ENCODE measurements at places on chromosomes 2 and 18.

GRCh38 chr18:27449104-27449503 lies 264.0 kb upstream of the CHST9 start:
- no peak for DNase-seq

DNA sequence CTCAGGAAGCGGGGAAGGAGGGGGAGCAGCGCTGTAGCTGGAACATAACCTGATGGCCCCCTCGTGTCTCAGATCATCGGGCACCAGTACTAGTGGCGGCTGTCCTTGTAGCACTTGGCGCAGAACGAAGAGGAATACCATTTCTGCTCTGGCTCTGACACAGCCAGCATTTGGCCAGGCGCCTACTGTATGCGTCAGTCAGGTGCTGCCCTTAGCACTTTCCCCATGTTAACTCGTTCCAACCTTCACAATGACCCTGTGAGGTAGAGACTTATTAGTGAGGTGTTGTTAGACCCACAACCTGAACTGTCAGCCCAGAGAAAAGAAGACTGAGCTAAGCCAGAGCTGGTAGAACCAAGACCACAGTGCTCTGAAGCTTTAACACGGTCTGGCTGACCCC lies 47.7 kb upstream of the EML6 start:
- no peak for DNase-seq

- DNase-seq: no peak
Measured at GRCh38 chr2:106028192-106028591, 165.9 kb downstream of the UXS1 start.

DNA sequence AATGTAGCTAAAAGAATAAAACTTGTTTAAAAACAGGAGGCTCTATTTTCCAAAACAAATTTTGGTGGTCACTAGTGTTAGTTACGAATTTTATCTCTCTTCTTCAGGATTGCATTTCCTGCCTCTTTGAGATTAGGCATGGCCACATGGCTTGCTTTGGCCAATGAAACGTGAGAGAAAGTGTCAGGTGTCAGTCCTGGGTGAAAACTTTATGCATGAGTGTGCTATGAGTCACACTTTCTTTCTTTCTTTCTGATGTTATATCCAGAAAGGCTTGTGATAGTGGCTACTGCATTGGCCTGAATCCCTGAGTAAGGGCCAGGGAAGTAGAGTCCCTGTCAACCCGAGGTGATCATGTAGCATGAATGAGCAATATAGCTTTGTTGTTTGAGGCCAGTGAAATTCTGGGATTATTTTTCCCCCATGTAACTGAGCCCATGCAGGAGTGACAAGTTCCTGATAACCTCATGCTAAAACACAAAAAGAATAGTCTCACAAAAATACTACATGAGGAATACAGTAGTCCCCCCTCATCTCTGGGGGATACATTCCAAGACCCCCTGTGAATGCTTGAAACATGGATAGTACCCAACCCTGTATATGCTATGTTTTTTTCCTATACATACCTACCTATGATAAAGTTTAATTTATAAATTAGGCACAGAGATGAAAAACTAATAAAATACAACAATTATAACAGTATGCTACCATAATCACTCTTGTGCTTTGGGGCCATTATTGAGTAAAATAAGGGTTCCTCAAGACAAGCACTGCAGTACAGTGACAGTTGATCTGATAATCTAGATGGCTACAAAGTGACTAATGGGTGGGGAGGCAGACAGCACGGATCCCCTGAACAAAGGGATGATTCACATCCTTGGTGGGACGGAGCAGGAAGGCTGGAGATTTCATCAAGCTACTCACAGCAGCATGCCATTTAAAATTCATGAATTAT lies 109.5 kb downstream of the CDC42EP3 start:
- no peak for DNase-seq

- DNase-seq: no peak
Measured at GRCh38 chr2:233082931-233083755, 23.0 kb downstream of the INPP5D start.

DNA sequence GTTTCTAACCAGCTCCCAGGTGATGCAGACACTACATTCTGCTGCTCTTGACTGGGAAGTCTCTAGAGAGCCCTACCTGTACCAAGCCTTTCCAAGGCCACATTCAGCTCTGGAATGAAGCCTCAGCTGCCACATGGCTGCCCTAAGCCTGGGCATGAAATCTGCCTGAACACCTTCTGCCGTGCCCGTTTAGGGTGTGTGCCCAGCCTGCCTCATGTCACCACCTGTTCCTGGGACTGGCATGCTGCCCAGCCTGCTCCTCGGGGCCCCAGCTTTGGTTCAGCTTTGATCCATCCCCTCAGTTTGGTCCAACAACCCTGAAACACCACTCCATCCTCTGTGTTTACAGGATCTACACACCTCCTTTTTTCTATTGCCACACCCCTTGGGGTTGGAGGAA lies 210.9 kb downstream of the L3MBTL4 start:
- no peak for DNase-seq

DNA sequence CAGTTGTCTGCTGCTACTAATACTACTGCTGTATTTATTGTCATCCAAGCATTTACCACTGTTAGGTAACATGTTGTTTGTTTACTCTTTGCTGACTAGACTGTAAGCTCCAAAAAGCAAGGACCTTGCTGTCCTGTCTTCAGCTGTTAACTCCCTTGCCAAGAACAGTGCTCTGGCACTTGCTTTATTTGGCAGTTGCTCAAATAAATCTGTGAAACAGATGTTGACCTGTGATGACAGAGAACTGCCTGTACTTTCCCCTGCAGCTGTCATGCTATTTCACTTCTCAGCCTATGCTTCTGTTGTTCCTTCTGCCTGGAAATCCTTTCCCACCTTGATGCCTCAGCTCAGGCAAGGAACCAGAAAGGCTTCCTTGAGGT lies 181.2 kb downstream of the ATAD2B start:
- DNase-seq: no peak

DNA sequence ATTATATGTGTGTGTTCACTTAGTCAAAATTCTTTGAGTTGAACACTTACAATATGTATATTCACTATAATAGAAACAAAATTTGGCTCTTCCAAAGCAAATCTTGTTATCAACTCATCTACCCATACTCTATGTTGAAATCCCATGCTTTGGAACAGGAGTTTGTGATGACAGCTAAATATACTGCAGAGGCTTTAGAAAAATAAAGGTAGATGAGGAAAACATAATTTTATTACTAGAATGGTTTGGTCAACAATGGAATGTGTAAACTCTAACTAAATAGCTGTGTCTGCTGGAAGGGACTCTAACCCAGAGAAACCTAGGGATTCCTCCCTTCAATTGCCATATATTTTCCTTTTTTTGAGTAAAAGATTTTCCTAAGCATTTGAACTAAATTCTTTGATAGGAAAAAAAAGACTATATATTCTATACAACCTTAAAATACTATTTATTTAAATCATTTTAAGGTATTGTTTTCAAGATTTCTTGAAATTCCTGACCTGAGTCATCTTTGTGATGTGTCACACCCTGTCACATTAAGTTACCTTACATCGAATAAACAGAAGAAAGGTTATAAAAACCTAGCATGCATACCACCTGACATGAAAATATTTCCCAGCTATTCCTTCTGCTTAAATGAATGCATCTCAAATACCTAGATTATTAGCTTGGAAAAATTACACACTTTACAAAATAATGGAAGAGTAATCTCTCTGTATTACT lies 175.5 kb downstream of the OTX1 start:
- no peak for DNase-seq

DNA sequence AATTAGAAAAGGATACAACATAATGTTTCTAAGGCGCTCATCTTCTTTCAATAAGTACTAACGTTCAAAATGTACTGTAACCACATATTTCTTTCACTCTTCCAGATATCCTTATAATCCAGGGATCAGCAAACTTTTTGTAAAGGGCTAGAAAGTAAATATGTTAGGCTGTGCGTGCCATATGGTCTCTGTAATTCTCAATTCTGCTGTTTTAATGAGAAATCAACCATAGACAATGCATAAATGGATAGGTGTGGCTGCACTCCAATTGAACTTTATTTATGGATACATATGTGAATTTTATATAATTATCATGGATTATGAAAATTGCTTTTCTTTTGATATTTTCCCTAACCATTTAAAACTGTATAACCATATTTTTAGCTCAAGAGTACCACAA lies 459.4 kb downstream of the EPHA4 start:
- DNase-seq: no peak

DNA sequence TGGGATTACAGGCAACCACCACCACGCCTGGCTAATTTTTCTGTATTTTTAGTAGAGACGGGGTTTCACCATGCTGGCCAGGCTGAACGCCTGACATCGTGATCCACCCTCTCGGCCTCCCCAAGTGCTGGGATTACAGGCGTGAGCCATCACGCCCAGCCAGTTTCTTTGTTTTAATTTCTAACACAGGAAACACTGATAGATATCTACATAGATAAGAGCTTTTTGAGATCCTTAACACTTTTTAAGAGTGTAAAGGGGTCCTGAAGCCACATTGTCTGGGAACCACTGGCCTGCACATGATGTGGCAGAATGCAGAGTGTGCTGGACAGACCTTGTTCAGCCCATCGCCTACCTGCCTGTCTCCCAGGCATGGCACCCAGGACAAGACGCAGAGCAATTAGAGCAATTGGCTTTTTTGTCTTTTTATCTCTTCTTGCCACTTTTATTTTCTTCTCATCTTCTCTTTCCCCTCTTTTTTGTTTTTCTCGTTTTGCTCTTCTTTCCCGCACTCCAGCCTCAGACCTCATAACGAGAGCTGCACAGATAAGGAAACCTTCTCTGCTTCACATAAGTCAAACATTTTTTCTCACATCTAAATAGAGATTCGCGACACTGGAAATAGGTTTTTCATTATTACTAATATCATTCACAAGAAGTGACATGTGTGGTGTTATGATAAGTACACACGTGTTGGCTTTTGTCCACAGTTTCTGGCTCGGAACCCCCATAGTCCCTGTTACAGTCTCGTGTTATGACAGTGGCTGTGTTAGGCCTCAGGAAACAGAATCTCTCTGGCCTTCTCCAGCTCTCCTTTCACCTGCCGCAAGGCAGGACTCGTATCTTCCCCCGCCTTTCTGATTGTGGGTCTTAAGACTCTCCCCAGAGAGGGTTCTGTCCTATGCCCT lies 25.2 kb upstream of the GPR55 start:
- DNase-seq: no peak

DNA sequence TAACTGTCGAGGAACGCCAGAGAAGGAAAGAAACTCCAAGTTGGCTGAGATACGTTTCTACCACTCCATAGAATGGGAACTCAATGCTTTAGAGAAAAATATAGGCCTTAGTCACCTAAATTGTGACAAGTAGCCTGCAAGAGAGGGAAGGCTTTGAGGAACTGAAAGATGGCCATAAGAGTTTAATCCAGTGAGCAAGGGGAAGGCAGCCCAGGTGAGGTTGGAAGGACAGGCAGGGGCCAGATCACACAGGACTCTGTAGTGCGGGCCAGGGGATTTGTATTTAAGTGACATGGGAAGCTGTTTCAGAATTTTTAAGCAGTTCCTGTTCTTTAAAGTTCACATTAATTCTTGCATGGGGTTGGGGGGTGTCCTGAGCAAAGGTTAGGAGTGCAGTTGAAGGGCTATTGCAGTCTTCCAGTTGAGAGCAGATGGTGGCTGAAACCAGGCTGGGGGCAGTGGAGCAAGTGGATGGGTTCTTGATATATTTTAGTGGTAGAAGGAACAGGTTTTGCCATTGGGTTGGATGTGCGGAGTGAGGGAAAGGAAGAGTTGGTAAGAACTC lies 138.9 kb upstream of the PELI1 start:
- DNase-seq: no peak

DNA sequence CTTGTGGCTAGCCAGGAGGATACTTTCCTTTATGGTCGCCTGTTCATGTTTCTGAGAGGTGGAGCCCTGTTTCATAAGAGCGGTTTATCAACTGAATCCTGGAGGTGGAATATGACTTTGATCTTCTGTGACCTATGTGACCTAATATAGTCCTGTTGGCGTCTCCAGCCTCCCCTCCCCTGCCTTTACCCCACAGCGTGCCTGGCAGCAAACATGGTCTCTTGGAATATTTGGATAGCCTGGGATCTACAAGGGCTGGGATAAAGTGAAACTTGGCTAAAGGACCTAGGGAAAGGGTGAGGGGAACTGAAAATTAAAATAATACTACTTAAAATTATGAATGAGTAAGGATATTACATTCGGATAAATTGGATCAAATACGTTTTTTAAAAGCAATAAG lies 246.0 kb downstream of the BABAM2 start:
- no peak for DNase-seq

GRCh38 chr18:63291278-63291677 lies 28.3 kb downstream of the BCL2 start:
- DNase-seq: no peak
